ENCODE measurements at places on chromosomes 6 and 20.

- DNase-seq: no peak
These were observed 47.1 kb upstream of the PIM1 start for GRCh38 chr6:37122861-37123260.

GRCh38 chr6:149111556-149112115 is 205.9 kb upstream of the TAB2 start:
- DNase-seq: no peak

GRCh38 chr6:128206610-128207426 is 306.0 kb upstream of the THEMIS start:
- no peak for DNase-seq

GRCh38 chr20:8891039-8891438 is 177.8 kb upstream of the PLCB4 start:
- DNase-seq: no peak

GRCh38 chr20:16472045-16472872 is 101.0 kb downstream of the KIF16B start:
- DNase-seq: no peak

- no peak for DNase-seq
These were observed 249.1 kb upstream of the JAG1 start for GRCh38 chr20:10922941-10923340.

- no peak for DNase-seq
These were observed 343.5 kb downstream of the RFPL4B start for GRCh38 chr6:112690497-112691202.

- DNase-seq: no peak
These were observed 88.1 kb downstream of the GRM4 start for GRCh38 chr6:34057790-34058189.

DNA sequence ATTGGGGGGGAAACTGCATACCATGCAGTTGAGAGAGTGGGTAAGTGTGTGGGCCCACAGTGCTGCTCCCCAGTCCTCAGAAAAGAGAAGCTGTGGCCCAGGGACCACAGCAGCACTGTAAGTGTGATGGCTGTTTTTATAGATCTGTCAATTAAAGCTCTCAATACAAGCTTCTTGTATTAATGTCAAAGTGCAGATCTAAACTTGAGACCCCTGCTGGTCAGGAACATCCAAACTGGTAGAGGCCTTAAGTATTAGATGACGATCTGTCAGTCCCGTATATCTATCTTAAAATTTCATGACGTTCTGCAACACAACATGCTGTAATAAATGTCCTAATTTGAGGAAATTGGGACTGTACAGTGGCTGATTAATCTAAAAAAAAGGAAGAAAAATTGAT is 74.8 kb downstream of the TULP4 start:
- peak; percentile 36 for DNase-seq

DNA sequence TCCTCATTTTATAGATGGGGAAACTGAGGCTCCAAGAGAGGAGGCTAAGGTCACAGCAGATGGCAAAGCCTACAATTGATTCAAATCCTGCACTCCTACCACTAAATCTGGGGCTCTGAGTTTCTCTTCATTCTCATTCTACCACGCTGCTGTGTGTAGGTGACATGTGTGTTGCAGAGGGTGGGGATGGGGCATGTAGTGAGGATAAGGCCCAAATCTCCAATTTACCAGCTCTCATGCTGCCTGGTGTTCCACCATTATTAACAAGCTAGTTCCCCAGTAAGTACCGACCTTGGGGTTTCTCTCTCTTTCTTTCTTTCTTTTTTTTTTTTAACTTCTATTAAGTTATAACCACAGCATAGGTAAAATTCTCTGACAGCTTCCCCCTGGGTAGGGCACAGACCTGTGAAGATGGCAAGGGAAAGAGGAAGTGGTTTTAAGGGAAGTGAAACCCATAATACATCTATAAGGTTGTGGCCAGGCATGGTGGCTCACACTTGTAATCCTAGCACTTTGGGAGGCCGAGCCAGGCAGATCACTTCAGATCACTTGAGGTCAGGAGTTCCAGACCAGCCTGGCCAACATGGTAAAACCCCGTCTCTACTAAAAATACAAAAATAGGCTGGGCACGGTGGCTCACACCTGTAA is 13.0 kb upstream of the MATN4 start:
- DNase-seq: peak; percentile 40

- DNase-seq: no peak
These were observed 2.7 kb downstream of the PAX1 start for GRCh38 chr20:21707999-21708737.

DNA sequence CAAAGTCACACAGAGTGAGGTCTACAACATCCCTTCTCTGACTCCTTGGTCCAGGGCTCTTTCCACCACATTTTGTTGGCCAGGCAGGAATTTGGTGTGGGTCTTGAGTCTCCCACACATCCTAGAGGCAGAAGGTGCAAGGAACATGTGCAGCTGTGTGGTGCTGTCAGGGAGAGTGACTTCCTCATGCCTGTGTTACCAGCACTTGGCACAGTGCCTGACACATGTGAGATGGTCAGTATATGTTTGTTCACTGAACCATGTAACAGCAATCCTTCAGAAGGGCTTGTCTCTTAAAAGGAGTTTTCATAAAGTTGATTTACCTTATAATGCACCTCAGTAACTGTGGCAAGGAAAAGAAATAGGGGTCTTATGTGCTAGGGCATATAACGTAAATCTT is 168.5 kb downstream of the CDC5L start:
- no peak for DNase-seq

GRCh38 chr20:57556980-57557274 is 4.0 kb upstream of the PCK1 start:
- DNase-seq: no peak

- no peak for DNase-seq
These were observed 388.2 kb downstream of the TBC1D32 start for GRCh38 chr6:120945905-120946594.

- no peak for DNase-seq
These were observed 57.3 kb upstream of the MLIP start for GRCh38 chr6:54053881-54054391.

- no peak for DNase-seq
These were observed 65.4 kb upstream of the SLCO4A1 start for GRCh38 chr20:62576815-62577489.

DNA sequence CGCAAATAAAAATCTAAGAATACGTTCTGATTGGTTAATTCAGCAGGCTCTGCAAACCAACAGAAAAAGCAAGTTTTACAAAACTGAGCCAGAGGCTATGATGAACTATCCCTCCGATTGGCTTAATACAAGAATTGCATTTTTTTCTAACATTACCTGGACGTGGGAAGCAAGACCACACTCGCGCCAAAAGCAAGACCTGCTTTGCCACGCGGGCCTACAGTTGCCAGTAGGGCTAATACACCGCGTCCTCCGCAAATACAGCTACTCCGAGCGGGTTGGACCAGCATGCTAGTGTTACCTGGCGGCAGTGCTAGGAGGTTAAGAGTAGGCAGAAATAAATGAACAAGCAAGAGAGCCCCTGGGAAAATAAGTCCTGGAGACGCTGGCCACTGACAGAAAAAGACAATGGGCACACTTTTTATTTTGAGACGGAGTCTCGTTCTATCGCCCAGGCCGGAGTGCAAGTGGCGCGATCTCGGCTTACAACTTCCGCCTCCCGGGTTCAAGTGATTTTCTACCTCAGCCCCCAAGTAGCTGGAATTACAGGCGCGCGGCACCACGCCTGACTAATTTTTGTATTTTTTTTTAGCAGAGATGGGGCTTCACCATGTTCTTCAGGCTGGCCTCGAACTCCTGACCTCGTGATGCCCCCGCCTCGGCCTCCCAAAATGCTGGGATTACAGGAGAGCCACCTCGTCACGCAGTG is 131.9 kb upstream of the BTN3A2 start:
- DNase-seq: peak; percentile 58

DNA sequence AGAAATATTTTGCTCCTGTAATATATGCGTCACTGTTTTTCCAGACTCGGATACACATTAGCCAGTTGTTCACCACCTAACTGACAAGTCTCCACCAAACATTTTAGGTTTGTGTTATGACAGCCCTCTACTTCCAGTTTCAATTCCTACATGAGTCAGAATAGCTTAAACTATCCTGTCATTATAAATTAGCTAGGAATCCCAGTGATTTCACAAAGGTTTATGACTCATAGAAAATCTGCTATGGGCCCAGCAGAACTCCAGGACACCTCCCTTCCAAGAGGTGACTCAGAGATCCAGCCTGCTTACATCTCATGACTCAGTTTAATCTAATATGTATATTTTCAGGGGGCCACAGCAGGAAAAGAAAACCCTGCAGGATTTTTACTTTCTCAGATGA is 17.4 kb upstream of the PLCB4 start:
- no peak for DNase-seq

DNA sequence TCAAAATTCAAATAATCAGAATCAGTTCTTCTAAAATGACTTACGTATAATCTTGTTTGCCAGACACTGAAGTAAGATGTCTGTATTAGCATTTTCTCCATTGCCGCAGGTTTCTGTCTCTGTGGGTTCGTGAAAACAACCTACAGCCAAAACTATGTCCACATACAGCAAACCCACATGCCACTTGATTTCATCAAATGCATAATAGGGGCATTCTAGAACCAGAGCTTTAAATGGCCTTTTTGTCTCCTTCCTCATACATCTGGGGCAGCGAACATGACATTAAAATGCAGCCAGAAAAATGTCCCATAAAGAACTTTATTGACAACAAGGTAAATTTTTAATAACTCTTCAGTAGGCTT is 90.2 kb upstream of the QKI start:
- DNase-seq: no peak
